Fibroblast of skin of right biceps (primary cell): ENCODE measurements at places on chromosomes 13 and 19.

DNA sequence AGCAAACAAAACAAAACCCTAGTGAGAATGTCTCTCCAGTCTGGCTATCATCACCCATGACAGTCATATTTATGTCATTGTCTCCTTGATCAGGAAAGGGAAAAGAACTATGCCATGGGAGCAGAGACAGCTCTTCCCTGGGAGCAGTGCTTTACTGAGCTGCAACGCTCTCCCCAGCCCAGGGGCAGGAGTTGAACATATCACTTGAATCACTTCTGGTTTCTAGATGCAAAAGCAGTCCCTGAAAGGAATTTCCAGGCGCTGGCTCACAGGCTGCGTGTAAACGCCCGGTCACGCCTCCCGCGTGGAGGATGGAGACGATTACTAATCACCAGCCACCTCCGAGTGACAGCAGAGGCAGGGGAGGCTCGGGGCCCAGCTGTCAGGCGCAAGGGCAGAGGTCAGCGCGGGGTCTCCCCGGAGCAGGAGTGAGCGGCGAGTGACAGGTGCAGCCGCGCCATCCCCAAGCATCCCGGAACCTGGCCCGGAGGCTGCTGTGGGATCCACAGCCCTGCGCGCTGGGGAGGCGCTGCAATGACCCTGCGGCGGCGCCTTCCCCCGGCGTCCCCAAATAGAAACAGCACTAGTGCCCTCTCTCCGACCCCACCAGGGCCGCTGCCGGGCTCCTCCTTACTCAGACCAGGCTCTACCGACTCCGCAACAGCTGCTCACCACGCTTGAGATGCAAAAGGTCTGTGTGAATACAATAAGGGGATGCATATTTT, 23.5 kb upstream of the DCLK1 start:
- peak; percentile 31 for DNase-seq

DNA sequence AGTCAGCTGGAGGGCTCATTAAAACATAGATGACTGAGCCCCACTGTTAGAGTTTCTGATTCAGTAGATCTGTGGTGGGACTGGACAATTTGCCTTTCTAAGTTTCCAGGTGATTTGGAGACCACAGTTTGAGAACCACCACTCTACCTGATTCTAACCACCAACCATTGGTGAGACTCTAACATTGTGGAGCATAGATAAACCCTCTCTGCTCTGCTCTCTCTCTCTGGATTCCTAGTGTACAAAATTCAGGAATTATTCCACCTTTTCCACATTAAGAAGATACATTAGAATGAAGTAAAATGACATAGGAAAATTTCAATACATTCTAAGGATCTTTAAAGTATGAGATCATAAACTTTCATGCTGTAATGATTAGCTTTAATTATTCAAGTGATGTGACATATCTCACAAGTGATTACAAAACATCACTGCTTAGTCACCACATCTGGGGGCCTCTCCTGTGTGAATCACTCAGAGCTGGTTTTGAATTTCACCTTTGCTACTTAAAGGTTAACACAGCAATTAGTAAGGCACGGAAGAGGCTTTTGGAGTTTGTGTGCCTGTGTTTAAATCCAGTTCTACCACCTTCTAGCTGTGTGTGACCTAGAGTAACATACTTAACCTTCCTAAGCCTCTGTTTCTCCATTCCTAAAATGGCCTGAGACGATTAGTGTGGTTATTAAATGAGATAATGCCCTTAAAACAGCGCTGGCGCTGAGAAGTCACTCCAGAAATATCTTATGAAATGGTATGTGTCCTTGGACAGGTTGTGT, 78.5 kb upstream of the NBEA start:
- DNase-seq = peak; percentile 91

GRCh38 chr19:3129112-3129511, 6.7 kb upstream of the GNA15 start:
- DNase-seq = peak; percentile 56

- DNase-seq = no peak
Measured at GRCh38 chr19:16227837-16228636, 30.3 kb downstream of the AP1M1 start.

- no peak for DNase-seq
Measured at GRCh38 chr19:57747472-57747807, 825 bp downstream of the ZNF776 start.

DNA sequence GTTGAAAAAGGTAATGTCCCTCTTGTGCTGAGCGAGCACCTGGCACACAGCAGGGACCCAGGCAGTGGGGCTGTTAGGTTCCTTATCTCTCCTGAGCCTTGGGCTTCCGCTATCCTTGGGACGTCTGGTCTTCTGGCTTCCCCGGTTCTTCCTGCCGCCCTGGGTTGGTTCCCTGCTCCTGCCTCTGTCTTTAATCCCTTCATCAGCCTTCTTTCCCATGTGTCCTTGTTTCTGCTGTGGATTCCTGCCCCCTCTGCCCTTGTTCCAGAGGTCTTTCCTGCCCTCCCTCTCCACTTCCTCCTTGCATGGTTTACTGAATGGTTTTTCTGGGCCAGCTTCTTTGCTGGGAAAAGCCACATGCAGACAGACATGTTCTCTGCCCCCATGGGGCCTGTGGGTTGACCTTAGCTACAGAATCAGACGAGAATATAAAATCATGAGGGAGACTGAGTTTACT, 2.6 kb downstream of the EPN1 start:
- DNase-seq = no peak

DNA sequence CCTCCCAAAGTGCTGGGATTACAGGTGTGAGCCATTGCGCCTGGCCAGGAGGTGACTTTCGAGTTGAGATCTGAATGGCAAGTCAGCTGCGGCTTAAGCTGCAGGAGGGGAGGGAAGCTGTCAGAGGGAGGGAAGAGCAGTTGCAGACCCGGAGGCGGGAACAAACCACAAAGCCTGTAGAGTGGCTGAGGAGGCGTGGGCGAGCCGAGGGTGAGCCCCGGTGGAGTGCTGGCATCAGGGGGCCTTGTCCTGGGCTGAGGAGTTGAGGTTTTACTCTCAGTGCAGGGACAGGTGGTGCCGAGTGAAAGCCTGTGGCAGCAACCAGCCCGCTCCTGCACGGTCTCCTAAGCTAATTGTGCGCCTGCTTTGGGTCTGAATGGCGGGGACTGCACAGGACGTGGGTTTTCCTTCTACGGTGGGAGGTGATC, 24.2 kb downstream of the PPP1R37 start:
- no peak for DNase-seq

- DNase-seq = no peak
Measured at GRCh38 chr13:113770441-113770840, 11.4 kb downstream of the TMEM255B start.
